ENCODE measurements at places on chromosomes 4 and X.

- no peak for DNase-seq
Measured at GRCh38 chr4:39354254-39354552, 12.0 kb downstream of the RFC1 start.

DNA sequence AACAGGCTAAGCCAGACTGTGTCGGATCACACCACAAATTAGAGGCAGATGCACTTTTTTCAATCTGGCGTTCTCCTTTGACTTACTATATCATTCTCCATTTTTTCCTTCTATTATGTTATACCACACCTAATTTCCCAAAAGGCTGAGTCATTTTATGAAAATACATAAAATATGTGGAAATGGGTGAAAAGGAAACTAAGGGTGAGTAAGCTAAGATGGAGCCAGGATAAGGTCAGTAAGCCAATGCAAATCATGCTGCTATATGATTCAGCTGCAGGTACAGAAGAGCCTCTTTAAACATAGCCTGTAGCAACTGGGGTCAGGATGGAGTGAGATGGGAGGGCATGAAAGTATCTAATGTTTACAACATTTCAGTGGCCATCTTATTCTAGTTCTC, 94.0 kb upstream of the TEX13A start:
- DNase-seq: no peak

- peak; percentile 65 for DNase-seq
Measured at GRCh38 chr4:101169044-101170014, 178.0 kb downstream of the PPP3CA start.

GRCh38 chr4:38829237-38829636, 24.6 kb upstream of the TLR1 start:
- DNase-seq: no peak

DNA sequence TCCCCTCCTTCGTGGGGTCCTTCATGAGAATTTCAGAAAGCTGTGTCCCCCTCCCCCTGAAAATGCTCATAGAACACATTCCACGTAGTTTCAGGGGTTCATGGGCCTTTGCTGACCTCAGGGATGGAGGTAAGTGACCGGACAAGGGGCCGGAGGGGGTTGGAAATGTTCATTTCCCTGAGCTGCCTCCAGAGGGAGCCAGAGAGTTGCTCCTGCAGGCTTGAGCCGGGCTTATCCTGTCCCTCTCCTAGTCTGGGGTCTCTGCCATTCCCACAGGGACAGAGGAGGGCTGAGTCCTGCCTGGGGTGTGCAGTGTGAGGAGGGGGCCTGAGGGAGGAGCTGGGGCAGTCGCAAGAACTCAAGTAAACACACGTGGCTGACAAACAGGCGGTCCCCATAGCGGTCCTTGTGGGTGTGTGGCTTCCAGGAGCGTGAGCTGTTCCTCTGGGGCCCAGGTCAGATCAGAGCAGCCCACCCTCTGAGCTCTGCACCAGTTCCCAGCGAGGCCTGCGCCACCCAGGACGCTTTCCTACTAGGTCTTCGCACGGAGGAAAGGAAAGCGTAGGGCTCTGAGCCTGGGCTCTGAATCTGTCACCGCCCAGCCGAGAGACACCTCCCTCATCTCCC, 62.5 kb downstream of the WFS1 start:
- DNase-seq: peak; percentile 73

GRCh38 chrX:134371133-134371532, 88.8 kb upstream of the HPRT1 start:
- no peak for DNase-seq

DNA sequence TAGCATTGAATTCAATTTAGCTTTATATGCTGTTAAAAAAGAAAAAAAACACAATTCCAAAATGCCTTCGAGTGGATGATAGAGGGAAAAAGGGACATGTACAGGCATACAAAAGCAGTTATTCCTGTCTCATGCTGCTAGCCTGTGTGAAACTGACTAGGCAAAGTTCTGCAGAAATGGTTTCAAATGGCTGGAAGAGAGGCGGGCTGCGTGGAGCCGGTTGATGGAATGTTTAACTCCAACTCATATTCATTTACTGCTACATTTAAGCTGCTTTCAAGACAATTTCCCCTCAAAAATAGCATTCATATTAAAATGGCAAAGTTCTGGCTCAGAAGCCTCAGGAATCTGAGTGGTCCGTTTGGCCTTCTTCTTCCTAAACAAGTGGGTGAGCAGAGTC, 143.8 kb upstream of the PPARGC1A start:
- no peak for DNase-seq

DNA sequence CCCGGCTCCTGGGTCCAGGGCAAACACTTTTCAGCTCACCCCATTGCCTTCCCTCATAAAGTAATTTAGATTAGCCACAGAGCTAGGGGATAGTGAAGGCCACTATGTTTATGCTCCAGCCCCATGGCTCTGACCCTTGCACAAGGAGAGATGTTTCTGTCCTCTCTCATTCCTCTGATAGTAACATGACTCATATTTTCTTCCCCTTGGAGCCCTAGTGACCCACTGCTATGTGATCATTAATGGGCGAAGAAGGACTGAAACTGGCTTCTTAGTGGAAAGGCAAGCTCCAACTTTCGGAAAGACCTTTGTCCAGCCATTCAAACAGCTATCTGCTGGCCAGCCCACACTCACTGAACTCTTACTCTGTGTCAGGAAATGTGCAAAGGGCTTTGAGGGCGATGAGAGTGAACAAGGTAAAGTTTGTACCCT, 12.3 kb downstream of the CLDN2 start:
- DNase-seq: no peak

DNA sequence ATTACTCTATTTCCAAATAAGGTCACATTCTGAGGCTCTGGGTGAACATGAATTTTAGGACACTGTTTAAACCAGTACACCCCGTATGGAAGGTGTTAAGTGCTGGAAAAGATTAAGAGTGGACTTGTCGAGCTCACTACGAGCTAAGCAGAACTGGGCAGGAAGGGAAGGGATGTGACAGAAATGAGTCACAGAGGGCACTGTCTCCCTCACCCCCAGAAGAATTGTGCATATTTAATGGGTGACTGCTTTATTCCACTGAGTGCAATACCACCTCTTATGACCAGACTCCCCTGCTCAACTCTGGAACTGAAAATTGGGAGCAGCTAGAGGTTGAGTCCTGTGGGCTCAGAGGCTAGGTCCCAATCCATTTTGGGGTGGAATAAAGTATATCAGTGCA, 187.4 kb upstream of the RPS6KA3 start:
- DNase-seq: no peak

DNA sequence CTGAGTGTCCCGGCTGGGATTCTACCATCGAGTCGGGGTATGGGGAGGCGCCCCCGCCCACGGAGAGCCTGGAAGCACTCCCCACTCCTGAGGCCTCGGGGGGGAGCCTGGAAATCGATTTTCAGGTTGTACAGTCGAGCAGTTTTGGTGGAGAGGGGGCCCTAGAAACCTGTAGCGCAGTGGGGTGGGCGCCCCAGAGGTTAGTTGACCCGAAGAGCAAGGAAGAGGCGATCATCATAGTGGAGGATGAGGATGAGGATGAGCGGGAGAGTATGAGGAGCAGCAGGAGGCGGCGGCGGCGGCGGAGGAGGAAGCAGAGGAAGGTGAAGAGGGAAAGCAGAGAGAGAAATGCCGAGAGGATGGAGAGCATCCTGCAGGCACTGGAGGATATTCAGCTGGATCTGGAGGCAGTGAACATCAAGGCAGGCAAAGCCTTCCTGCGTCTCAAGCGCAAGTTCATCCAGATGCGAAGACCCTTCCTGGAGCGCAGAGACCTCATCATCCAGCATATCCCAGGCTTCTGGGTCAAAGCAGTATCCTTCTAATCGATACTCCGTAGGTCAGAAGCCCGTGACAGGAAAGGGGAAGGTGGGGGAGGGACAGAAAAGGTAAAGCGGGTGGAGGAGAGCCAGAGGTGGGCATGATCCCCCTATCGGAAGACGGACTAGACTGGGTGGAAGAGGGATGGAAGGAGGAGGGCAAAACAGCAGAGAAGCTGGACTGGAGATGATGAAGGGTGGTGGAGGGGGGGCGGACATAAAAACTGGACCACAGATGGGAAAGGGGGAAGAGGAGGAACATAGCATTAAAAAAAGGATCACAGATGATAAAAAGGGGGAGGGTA, 828 bp downstream of the TSPYL2 start:
- no peak for DNase-seq

GRCh38 chr4:46249106-46249505, 125.3 kb upstream of the GABRG1 start:
- no peak for DNase-seq

GRCh38 chr4:7003176-7003878, 39.8 kb upstream of the TADA2B start:
- DNase-seq: no peak

- peak; percentile 80 for DNase-seq
Measured at GRCh38 chr4:121900132-121900983, 30.1 kb upstream of the BBS7 start.

GRCh38 chr4:48557478-48557877, 67.4 kb downstream of the ZAR1 start:
- no peak for DNase-seq

GRCh38 chrX:12153741-12154140, 15.5 kb downstream of the FRMPD4 start:
- peak; percentile 19 for DNase-seq

GRCh38 chr4:70623323-70623722, 5.2 kb upstream of the ENAM start:
- DNase-seq: no peak

- DNase-seq: no peak
Measured at GRCh38 chrX:17710871-17711301, 26.4 kb upstream of the SCML1 start.

DNA sequence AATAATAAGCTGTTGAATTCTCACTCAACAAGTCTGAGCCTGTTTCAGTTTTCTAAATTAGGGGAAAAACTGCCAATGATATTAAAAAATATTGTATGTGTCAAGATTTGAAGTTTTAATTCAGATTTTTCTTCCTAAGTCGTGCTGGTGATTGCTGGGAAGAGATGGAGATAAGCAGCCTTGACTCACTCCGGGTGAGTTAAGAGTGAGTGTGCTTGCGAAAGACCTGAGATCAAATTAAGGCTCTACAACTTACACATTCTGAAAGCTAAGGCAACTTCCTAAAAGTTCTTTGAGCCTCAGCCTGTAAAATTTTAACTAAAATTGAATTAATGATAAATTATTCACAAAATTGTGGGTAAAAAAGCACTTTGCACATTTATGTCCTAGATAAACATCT, 1441.2 kb downstream of the PCDH7 start:
- no peak for DNase-seq

Measured in eye (tissue), 1 donor.